ENCODE measurements at places on chromosomes 4 and X. TPM values are rescaled to one million over a fixed set of nuclear protein-coding genes. Genes with fewer than 3 reads are reported as not detected.

RADX gene
- total RNA-seq: 5.3 TPM

FMR1NB gene
- not detected for total RNA-seq

GRCh38 chr4:87005690-87006425, 71.0 kb downstream of the AFF1 start:
- H3K4me3 ChIP-seq: peak overlapping the region; percentile 96
- no peaks in the 10 kb centered on the region for H3K36me3 ChIP-seq
- H3K27ac ChIP-seq: peak overlapping the region; percentile 89
- H3K4me1 ChIP-seq: peaks cover 38% of the 10 kb centered on the region
- no peaks in the 10 kb centered on the region for H3K27me3 ChIP-seq
- DNase-seq: no peak

DNA sequence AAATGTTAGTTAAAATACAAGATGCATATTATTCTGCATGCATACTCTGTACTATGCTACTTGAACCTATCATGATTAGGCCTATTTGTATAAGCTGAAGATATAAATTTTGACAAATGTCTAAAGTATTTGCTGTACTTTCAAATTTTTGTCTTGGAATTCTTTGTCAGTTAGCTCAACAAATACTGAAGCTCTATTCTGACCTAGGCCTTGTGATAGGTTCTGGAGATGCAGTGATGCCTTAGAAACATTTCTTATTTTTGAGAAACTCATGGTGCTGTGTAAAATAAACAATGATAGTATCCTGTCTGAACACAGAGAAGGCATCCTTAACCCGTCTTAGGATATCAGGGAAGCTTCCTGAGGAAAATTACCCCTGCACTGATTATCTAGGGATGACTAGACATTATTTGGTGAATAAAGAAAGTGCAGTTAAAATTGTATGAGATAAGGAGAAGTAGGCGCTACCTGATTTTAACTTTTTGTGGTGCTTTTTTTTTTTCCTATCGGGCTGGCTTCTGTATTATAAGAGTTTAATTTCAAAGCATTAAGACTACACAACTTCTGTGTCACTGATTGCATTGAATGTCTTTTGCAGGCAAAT, 43.4 kb downstream of the MOB1B start:
- H3K4me3 ChIP-seq: no peak overlapping the region
- peaks cover 6% of the 10 kb centered on the region for H3K4me1 ChIP-seq
- peaks cover 21% of the 10 kb centered on the region for H3K36me3 ChIP-seq
- H3K27me3 ChIP-seq: no peaks in the 10 kb centered on the region

DNA sequence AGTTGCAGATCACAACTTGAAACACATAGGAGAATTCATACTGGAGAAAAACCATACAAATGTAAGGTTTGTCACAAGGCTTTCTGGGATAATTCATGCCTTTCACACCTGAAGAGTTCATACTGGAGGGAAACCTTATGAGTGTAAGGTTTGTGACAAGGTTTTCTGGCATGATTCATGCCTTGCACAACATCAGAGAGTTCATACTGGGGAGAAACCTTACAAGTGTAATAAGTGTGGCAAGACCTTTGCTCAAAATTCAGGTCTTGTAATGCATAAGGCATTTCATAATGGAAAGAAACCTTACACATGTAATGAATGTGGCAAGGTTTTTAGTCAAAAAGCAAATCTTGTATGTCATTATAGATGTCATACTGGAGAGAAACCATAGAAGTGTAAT, 58.8 kb upstream of the ENPEP start:
- peaks cover 16% of the 10 kb centered on the region for H3K4me1 ChIP-seq
- H3K27me3 ChIP-seq: no peaks in the 10 kb centered on the region
- no peak overlapping the region for H3K27ac ChIP-seq
- peaks cover 4% of the 10 kb centered on the region for H3K36me3 ChIP-seq
- no peak overlapping the region for H3K4me3 ChIP-seq

CCDC120 gene
- total RNA-seq: 48.6 TPM

GRCh38 chrX:136250191-136251040, 784 bp downstream of the MAP7D3 start:
- peaks cover 3% of the 10 kb centered on the region for H3K27me3 ChIP-seq
- H3K4me3 ChIP-seq: peak overlapping the region; percentile 86
- H3K4me1 ChIP-seq: no peaks in the 10 kb centered on the region
- DNase-seq: no peak
- H3K36me3 ChIP-seq: no peaks in the 10 kb centered on the region

DNA sequence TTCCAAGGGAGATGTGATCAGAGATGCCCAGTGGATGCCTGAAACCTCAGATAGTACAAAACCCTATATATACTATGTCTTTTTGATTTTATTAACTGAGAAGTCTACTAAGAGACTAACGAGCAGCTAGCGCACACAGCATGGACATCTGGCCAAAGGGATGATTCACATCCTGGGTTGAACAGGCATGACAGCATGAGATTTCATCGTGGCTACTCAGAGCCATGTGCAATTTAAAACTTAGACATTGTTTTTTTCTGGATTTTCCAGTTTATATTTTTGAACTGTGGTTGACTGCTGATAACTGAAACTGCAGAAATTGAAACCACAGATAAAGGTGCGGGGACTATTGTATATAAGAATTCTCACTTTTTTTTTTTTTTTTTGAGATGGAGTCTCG, 2252.9 kb upstream of the AGA start:
- DNase-seq: no peak
- H3K4me3 ChIP-seq: no peak overlapping the region
- peaks cover 6% of the 10 kb centered on the region for H3K27me3 ChIP-seq
- H3K36me3 ChIP-seq: no peaks in the 10 kb centered on the region
- no peak overlapping the region for H3K27ac ChIP-seq

ETDB gene
- total RNA-seq: not detected

PRDM5 gene
- 15.7 TPM for total RNA-seq

ARAP2 gene
- 20.0 TPM for total RNA-seq

DNA sequence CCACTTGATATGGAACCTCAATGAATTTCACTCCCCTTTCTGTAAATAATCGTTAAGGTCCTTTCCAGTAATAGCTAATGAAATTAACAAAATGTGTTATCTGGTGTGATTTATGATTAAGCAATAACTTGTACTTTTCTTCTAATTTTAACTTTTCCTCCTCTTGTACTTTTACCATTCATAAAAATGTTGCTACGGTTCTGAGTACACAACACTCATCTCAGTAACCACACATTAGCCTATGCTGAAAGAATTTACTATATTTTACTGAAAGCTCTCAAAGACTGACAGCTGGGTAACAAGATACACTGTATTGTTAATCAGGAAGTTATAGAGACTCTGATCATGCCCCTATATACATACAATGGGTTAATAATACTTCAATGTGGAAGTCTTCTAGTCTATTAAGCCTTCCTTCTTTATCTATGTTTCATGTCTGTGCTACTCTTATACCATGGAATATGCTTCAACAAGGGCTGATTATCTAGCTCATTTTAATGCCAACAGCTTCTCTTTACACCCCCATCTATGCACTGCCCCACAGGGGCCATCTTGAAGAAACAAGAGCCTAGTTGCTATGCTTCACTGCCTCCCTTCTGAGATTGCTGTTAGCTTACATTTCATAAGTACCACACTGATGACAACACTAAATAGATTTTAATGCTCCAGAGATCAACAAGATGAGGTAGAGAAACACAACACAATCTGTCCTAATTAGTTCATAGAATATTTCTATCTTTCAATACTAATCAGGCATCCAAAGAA, 39.1 kb downstream of the LAMP2 start:
- DNase-seq: no peak
- H3K36me3 ChIP-seq: no peaks in the 10 kb centered on the region
- no peak overlapping the region for H3K4me3 ChIP-seq
- H3K4me1 ChIP-seq: no peaks in the 10 kb centered on the region
- H3K27me3 ChIP-seq: no peaks in the 10 kb centered on the region

TREX2 gene
- total RNA-seq: 0.72 TPM

PLP2 gene
- total RNA-seq: 28.2 TPM

DNA sequence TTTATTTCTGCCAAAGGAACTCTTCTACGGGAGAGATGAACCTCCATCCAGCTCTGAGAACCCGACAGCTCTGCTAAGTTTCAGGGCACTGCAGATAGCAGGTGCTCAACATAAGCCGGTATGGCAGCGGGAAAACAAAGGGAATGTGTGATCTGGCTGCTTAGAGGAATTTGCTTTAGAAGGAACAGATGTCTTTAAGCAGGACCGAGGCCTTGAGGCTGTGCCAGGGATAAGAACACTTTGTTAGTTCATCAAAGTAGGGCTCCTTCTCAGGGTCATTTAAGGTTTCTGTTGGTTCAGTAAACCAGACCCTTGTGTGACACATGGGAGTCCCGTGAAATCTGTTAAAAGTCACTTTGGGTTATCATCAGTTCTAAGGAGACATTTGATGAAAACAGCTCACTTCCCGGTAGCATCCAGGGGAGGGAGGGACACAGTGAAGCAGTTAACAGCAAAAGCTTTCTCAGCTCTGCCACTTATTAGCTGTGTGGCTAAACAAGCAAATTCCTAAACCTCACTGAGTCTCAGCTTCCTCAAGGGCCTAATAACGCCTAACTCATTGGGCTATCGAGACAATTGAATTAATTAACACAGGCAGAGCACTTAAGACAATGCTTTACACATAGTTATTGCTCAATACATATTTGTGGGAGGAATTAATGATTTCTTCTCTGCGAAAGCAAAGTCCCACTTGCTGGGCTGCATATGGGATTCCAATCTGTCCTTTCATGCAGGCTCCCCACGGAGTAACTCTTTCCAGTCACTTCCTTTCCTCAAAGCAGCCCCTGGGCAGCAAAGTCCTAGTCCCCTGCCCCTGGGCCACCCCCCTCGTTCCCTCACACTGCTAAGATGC, 2.9 kb upstream of the FTSJ1 start:
- H3K27me3 ChIP-seq: peaks cover 13% of the 10 kb centered on the region
- no peak overlapping the region for H3K4me3 ChIP-seq
- no peak overlapping the region for H3K27ac ChIP-seq
- DNase-seq: no peak

FRMPD3 gene
- total RNA-seq: 2.6 TPM

- no peaks in the 10 kb centered on the region for H3K4me1 ChIP-seq
- H3K36me3 ChIP-seq: no peaks in the 10 kb centered on the region
- no peak overlapping the region for H3K4me3 ChIP-seq
- no peak for DNase-seq
- no peak overlapping the region for H3K27ac ChIP-seq
Measured at GRCh38 chr4:120509222-120509621, 413.3 kb downstream of the PRDM5 start.

- peak overlapping the region; percentile 40 for H3K27ac ChIP-seq
- no peaks in the 10 kb centered on the region for H3K36me3 ChIP-seq
- H3K4me1 ChIP-seq: peaks cover 16% of the 10 kb centered on the region
- no peaks in the 10 kb centered on the region for H3K27me3 ChIP-seq
- peak overlapping the region; percentile 7 for H3K4me3 ChIP-seq
- DNase-seq: no peak
Measured at GRCh38 chr4:124060261-124060918, 652.1 kb downstream of the ANKRD50 start.

DNA sequence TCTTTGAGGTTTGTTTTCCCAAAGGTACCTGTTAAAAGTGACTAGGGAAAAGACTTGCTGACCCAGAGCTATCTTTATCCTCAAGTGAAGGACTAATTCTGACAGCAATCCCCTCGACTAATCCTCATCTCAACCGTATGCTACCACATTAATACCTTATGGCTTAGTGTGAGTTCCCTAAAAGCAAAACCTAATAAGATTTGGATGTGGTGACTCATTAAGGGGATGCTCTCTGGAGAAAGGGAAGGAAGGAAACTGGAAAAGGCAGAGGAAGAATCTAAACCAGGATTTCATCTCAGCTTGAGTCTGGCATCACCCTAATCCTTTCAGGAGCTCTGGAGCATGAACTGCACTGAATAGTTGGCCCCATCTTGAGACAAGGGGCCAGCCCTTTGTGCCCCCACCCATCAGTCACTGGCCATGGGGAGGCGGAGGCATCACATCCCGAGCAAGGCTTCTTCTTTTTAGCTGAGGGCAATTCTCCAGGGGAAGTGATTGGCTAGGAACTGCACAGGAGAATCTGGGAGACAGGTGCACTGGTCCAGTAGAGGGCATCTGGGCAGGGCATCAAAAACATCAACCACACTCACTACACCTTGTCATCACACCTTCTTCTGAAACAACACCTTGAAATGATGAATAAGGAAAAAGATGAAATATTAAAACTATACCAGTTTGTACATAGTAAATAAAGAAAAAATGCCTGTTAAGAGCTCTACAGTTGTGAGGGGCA, 6.9 kb upstream of the BBS7 start:
- no peak overlapping the region for H3K4me3 ChIP-seq
- H3K4me1 ChIP-seq: peaks cover 6% of the 10 kb centered on the region
- no peaks in the 10 kb centered on the region for H3K27me3 ChIP-seq
- no peaks in the 10 kb centered on the region for H3K36me3 ChIP-seq
- DNase-seq: no peak

DNA sequence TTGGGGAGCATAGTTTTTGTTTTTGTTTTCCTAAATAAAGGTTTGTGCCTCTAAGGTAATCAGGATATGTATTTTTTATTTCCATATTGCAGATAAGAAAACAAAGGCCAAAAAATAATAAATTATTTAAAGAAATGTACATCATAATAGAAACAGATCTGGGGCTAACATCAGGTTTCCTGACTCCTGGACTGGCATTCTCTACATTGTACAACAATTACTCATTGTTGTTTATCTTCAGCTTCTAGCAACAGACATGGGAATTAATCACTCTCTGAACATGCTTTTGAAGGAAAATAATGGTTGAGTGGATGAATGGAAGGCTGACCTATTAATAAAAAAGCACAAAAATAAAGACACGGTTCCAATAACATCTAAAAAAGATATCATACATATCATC, 146.2 kb downstream of the KCNIP4 start:
- H3K4me1 ChIP-seq: no peaks in the 10 kb centered on the region
- no peak overlapping the region for H3K4me3 ChIP-seq
- no peaks in the 10 kb centered on the region for H3K36me3 ChIP-seq
- no peaks in the 10 kb centered on the region for H3K27me3 ChIP-seq
- no peak for DNase-seq

POF1B gene
- 19.7 TPM for total RNA-seq

DNA sequence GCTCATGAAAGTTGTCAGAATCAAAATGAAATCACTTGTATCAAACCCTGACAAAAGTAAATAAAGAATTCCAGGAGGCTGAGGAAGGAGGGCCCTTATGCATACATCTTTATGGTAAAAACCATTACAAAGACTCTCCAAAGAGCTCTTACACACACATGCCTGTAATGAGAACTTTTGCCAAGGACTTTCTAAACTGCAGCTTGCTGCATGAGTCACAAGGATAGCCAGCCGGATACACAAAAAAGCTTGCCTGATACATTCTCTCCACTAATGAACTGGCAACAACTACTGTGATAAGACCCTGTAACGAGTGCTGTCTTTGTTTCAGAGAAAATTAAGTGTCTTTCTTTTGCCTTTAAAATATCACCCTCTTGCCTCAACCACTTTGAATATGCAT, 618.1 kb downstream of the PPP4R3C start:
- no peaks in the 10 kb centered on the region for H3K4me1 ChIP-seq
- no peak overlapping the region for H3K27ac ChIP-seq
- no peaks in the 10 kb centered on the region for H3K27me3 ChIP-seq
- no peak overlapping the region for H3K4me3 ChIP-seq

NXF2 gene
- total RNA-seq: not detected

- H3K27me3 ChIP-seq: peaks cover 3% of the 10 kb centered on the region
- no peak overlapping the region for H3K27ac ChIP-seq
- H3K4me3 ChIP-seq: no peak overlapping the region
- DNase-seq: no peak
- H3K36me3 ChIP-seq: no peaks in the 10 kb centered on the region
Measured at GRCh38 chr4:46908148-46908547, 897 bp downstream of the COX7B2 start.

GRCh38 chr4:108570993-108571569, 49.3 kb upstream of the RPL34 start:
- H3K36me3 ChIP-seq: no peaks in the 10 kb centered on the region
- DNase-seq: no peak
- H3K4me1 ChIP-seq: peaks cover 6% of the 10 kb centered on the region
- peaks cover 21% of the 10 kb centered on the region for H3K27me3 ChIP-seq
- no peak overlapping the region for H3K27ac ChIP-seq
- no peak overlapping the region for H3K4me3 ChIP-seq
